ENCODE measurements at places on chromosomes 7 and 10.

DNA sequence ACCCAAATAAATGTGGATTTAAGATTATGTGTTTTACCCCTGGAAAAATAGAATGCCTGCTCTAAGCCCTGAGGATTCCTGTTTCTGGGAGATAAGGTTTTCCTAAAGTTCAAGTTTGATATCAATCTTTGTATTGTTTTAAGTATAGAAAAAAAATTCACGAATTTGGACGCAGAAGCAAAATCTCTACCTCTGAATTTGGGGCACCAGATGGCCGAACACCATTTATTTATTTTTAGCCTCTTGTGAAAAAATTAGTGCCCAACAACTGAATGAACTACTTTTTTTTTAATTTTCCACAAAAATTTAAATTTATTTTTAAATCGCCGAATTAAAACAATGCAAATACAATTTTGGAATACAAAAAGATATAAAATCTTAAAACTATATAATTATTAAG, 128.1 kb upstream of the SP4 start:
- DNase-seq: no peak

- peak; percentile 67 for DNase-seq
These were observed 145.2 kb downstream of the FRMD4A start for GRCh38 chr10:14185316-14186045.

- DNase-seq: no peak
These were observed 5.9 kb upstream of the PTF1A start for GRCh38 chr10:23186178-23186577.

DNA sequence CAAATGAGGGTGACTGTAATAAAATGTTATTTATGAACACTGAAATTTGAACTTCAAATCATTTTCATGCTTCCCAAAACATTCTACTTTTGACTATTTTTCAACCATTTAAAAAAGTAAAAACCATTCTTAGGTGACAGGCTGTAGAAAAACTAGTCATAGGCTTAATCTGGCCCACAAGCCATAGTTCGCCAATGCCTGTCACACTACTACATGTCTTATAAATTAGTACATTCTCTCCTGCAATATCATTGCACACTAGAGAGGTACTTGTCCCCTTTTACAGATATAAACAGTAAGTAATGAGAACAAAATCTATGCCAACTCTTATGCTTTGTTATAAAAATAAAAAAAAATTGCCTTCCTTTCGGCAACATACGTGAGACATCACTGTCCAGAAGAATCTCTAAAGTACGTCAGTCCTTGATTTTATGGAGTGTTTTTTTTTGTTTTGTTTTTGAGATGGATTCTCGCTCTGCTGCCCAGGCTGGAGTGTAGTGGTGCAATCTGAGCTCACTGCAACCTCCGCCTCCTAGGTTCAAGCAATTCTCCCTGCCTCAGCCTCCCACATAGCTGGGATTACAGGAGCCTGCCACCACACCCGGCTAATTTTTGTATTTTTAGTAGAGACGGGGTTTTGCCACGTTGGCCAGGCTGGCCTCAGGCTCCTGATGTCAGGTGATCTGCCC, 23.2 kb downstream of the UPF2 start:
- DNase-seq: no peak
